HL-60 (cell line): ENCODE measurements at places on chromosomes 16 and 17.

- DNase-seq = no peak
Measured at GRCh38 chr17:82087961-82088837, 9.8 kb downstream of the FASN start.

GRCh38 chr17:8946476-8946875 is 19.0 kb downstream of the PIK3R5 start:
- DNase-seq = no peak

DNA sequence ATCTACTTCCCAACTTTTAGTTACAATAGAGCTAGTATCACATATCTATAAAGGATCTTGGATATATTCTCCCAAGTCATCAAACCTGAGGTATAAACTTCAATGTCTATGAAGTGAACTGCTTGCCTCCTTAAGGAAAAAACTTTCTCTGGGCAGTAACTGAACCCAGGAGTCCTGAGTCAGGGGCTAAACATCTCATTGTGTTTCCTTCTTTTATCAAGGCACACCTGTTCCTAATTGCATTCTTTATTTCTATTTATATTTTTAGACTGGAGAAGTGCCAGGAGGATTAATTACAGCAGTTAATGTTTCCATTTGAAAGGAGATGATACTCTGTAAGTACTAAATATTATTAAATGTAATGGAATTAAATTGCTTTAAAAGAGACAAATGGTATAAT is 98.6 kb downstream of the CDH8 start:
- DNase-seq = no peak

DNA sequence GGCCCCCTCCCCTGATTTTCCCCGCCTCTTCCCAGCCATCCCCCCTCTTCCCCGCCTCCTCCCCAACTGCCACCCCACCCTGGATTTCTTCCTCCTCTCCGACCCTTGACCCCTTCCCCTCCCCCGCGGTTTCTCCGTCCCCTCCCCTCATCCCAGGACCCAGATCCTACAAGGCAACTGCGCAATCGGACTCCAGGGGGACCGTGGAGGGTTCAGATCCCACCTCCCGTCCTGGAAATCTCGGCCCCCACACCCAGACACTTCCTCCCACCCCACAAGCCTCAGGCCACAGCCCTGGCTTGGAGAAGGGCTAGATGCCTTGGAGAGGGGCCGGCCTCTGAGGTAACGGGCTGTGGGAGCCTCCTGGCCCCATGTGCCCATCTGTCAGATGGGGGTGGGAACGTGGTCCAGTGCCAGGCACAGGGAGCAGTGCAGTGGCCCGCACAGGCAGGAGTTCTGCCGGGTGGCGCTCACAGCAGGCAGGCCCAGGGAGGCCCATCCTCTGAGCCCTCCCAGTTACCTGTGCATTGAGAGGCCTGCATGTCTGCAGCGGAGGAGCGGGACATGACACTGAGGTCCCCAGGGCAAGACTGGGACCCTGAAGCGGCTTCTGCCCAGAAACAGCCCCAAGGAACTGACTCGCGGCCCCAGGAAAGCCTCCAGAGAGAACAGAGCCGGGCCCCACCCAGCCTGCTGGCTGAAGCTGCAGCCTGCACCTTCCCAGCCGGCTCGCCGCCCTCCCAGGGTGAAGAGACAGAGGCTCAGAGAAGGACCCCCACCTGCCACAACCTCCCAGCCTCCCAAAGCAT is 16.7 kb downstream of the ZNF423 start:
- DNase-seq = no peak

- DNase-seq = no peak
Measured at GRCh38 chr16:54434859-54435258, 148.3 kb upstream of the IRX3 start.
